ENCODE measurements at places on chromosomes 1 and 21. TPM values are rescaled to one million over a fixed set of nuclear protein-coding genes. Genes with fewer than 3 reads are reported as not detected.

The GJA8 gene
- not detected for total RNA-seq

The PLA2G2D gene
- total RNA-seq = not detected

The C1orf116 gene
- 4.9 TPM for total RNA-seq

The AADACL3 gene
- total RNA-seq = not detected

Data from A549 treated with GW870086 at 1 μM for 4 hours (cell line).